T follicular helper cell (primary cell): ENCODE measurements at places on chromosomes 2 and 18.

DNA sequence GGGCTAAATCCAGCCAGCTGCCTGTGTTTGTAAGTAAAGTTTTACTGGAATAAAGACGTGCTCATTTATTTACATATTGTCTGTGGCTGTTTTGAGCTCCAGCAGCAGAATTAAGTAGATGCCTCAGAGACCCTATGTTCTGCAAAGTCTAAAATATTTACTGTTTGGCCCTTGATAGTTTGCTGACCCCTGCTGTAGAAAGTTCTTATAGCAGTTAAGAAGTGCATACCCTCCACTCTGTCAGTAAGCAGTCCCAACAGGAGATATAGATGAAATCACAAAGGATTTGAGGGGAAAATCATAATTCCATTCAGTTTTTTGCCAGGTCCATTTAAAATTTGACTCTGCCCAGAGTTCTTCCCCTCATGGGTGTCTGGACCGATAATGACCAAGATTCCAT lies 50.1 kb upstream of the ITM2C start:
- DNase-seq, result no peak

DNA sequence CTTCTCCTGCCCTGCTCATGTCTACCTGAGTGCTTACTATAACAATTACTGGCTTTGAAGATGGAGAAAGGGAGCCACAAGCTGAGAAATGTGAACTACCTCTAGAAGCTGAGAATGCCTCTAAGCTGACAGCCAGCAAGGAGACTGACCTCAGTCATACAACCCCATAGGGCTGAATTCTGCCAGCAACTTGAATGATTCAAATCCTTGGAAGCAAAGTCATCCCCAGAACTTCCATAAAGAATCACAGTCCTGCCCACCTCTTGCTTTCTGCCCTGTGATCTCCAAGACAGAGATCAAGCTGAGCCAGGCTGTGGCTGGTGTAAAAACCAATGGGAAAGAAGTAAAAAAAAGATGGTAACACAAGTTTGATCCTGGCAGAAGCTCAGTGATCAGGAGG lies 288.2 kb upstream of the SPHKAP start:
- DNase-seq, result no peak

- no peak for DNase-seq
These were observed 91.3 kb upstream of the YPEL5 start for GRCh38 chr2:30055548-30055947.

DNA sequence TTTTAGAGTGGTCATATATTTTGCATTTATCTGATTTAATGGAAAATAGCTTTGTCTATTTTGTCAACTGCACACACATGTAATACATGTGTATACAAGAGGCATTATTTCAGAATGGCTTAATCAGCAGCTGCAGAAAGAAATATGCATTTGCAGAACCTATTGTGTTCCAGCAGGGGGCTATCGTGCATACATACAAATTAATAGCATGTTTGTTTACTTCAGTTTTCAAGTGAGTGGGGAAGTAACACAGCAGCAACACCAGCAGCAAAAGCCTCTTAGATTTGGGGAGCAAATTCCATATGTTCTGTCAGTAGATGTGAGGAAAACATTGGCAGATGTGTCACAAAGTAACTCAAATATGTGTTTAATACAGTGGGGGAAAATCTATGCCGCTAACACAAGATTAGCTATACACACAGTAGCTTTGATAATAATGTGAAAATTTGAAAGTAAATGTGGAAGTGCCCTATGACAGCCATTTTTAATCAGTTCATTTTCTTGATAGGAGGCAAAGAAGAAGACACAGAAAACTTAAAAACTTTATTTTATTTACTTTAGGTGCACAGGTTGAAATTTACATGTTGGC lies 218.1 kb downstream of the WDR7 start:
- no peak for DNase-seq

DNA sequence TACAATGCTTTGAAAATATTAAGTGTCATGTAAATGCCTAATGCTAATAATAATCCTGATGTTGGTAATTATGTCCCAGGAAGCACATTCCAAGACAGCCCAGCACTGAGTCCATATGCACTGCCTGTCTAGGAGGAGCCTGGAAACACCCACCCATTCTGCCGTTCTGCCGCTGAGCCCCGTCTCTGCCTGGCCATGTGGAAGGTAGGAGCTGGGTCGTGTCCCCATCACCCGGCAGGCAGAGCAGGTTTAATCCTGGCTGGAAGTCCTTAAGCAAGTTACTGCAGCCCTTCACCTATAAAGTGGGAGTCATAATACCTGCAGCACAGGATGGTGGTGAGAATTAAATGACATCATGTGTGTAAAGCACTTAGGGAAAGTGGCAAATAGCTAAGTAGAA lies 13.1 kb upstream of the EN1 start:
- DNase-seq, result no peak

DNA sequence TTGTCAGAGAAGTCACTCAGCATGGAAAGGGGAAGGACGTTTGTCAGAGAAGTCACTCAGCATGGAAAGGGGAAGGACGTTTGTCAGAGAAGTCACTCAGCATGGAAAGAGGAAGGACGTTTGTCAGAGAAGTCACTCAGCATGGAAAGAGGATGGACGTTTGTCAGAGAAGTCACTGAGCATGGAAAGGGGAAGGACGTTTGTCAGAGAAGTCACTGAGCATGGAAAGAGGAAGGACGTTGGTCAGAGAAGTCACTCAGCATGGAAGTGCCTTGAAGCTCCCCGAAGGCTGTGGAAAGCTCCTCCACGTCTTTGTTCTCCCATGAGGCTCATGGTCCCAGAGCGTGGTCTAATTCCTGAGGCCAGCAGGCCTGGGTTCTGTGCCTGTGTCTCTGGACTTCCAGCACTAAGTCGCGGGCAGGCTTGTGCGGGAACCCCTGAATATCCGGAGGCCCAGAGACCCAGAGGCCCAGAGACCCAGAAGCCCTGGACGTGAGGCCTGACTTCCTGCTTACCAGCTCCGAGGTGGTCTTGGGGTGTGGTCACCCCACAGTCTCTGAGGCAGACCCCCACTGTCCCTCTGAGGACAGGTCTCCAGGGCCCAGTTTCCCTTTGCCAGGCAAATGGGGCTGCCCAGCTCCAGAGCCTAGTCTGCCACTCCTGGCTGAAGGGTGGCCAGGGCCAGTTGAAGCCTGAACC lies 70.4 kb upstream of the TWIST2 start:
- no peak for DNase-seq

DNA sequence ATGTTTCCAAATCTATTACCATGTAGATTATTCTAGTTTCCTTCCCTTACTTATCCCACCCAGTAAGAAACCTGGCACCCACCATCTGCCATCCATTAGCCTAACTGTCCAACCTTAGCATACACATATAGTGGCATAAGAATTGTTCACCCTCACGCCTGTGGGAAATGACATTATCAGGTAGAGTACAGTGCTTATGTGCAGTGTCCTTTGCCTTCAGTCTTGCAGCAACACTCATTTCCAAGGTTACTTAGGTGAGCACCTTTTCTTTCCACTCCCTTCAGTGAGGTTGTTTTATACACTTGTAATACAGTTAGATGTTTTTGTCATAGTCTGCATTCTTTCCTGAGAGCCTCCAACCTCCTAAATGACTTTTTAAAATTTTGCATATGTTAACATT lies 18.1 kb downstream of the AQP12B start:
- DNase-seq, result no peak

DNA sequence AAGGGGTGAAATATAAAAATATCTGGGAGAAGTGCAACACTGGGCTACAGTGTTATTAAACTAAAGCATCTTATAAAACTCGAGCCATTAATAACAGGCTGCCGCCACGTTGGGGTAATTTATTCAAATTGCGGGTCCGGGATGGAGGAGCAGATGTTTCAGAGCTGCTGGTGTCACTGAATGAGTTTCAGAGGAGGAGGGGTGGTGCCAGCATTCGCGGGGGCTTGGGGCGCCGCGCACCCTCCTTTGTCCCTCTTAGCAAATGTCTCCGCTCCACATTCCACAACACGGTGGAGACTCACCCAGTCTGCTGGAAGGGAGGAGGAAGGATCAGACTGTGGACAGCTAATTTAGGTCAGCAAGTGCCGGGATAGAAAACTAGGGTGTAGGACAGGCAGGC lies 260.5 kb downstream of the CELF4 start:
- no peak for DNase-seq

- no peak for DNase-seq
These were observed 217.1 kb downstream of the SETBP1 start for GRCh38 chr18:44897816-44898215.

DNA sequence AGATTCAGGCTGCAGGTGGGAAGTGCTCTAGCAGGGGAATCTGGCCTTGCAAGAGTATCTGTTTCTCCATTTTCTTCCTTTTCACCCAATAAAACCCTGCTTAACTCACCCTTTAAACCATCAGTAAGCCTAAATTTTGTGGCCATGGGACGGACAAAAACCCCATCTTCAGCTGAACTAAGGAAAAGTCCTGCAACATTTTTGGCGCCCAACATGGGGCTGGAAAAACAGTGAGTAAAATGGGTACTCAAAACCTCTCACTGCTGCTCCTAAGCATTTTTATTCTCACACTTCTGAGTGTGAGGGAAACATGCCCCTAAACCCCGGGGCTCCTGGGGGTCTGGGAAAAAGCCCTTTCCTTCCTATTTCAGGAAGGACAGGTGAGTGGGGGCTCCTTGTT lies 414.3 kb downstream of the ZNF804A start:
- no peak for DNase-seq

- no peak for DNase-seq
These were observed 21.2 kb downstream of the ZSCAN30 start for GRCh38 chr18:35268821-35269220.

GRCh38 chr2:118670276-118670675 lies 177.2 kb downstream of the EN1 start:
- DNase-seq, result no peak

GRCh38 chr18:79067611-79068010 lies 1.6 kb upstream of the ATP9B start:
- no peak for DNase-seq

DNA sequence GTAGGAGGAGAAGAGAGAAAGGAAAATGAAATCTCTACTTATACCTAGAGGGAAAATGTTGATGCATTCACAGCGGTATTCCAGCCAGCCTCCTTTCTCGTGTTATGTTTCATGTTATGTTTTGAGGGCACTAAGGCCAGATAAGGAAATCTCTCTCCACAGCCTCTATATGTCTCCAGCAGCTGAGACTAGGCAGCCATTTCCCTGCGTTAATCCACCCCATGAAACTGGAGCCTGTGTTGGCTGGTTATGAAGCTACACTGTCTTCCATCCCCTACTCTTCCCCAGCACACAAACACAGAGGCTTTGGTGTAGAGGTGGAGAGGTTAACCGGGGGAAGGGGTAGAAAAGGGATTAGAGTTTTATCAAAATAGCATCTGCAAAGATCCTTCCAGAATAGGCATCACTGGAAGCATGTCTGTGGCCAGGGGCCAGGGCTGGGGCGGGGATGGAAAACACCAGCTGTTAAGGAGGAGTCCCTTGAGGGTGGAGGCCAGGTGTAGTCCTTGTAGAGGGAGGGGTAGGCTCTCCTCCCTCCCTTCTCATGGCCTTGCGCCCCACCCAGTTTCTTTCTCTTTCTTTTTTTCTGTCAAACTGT lies 100.9 kb upstream of the TNP1 start:
- DNase-seq, result no peak

GRCh38 chr2:166610913-166611305 lies 116.9 kb upstream of the SCN7A start:
- DNase-seq, result no peak

DNA sequence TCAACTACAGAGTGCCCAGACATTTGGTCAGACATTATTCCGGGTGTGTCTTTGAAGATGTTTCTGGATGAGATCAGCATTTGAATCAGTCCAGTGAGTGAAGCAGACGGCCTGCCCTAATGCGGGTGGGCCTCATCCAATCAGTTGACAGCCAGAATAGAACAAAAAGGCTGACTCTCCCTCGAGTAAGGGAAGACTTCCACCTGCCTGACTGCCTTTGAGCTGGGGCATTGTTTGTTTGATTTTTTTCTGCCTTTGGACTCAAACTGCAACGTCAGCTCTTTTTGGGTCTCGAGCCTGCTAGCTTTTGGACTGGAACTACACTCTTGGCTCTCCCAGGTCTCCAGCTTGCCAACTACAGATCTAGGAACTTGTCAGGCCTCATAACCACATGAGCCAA lies 111.7 kb upstream of the AGAP1 start:
- no peak for DNase-seq

DNA sequence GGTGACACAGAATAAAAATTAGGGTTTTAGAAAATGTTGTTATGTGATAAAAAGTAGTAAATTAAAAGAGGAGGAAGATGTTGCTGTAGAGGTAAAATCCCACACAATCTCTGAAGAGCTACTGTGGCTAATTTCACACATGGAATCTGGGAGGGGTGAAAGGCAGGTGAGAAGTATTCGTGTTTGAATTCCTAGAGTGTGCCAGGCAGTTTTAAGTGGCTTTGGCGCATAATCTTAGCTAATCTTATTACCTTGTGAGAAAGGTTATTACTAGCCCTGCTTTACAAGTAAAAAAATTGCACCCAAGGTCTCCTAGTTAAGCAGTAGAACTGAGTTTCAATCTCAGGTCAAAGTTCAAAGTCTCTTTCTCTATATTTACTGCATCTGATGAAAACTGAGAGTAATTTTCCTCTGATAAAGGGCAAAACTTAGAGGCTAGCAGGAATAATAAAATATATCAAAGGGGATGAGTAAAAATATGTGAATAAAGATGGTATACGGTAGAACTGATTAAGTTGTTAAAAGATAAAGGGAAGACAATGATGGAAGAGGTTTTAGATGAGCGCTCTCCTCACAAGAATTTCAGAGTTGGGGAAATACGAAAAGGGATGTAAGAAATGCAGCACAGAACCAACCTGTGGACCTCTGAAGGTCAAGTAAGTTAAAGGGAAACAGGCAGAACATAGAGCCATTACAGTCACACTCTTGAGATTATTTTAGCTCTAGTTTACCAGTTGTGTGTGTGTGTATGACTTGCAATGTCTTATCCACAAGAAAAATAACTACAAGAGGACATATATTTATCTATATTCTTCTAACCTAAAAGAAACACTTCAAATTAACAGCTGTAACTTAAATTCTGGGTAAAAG lies 34.8 kb downstream of the GAREM1 start:
- DNase-seq, result no peak

DNA sequence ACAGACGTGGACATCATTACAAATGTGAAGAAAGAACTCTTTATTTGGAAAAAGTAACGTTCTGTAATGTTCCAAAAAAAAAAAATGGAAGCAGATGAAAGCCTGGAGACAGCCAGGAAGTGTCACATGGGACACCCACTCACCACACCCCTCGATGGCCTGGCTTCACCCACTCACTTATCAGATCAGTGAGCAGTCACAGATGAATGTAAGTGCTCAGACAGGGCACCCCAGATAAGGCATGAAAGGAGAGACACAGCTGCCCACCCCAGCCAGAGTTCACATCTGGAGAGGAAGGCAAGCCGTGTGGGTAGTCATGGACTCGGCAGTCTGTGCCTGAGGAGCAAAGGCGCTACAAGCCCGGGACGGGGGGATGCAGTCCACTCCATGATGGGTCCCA lies 105.2 kb downstream of the SEPTIN10 start:
- no peak for DNase-seq

GRCh38 chr2:218000136-218000535 lies 2.7 kb downstream of the TNS1 start:
- DNase-seq, result no peak

- no peak for DNase-seq
These were observed 58.0 kb downstream of the LRRFIP1 start for GRCh38 chr2:237685408-237685807.
